ENCODE measurements at places on chromosomes 2 and 18. TPM values are rescaled to one million over a fixed set of nuclear protein-coding genes. Genes with fewer than 3 reads are reported as not detected.

- DNase-seq: no peak
These were observed 18.8 kb upstream of the EPHA4 start for GRCh38 chr2:221590861-221591365.

ALMS1 gene
- total RNA-seq: 30.7 TPM

OTOS gene
- total RNA-seq: not detected

ASNSD1 gene
- total RNA-seq: 59.3 TPM

KCNIP3 gene
- total RNA-seq: 22.1 TPM

MERTK gene
- 47.1 TPM for total RNA-seq

GRCh38 chr18:10591896-10592295 is 66.1 kb downstream of the NAPG start:
- DNase-seq: no peak

- no peak for DNase-seq
These were observed 15.4 kb upstream of the PMAIP1 start for GRCh38 chr18:59884351-59884750.

DNA sequence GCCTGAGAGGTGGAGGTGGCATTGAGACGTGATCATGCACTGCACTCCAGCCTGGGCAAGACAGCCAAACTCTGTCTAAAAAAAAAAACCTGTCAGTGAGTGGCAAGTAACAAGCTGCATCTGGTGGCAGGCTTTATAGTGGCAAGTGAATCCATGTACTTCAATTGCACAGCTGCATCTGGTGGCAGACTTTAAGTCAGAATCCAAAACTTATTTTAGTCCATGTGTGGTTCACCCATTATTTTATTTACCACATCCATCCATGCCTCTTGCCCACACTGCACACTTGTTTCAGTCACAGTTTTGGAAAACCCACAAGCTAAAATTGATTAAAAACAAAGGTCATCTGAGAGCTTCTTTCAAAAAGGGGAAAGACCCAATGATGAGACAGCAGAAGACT is 1636.4 kb upstream of the NXPH2 start:
- no peak for DNase-seq

Data from thoracic aorta (tissue), 2 donors.